Subcutaneous preadipocyte (primary cell): ENCODE measurements at places on chromosomes 4 and X. TPM values are rescaled to one million over a fixed set of nuclear protein-coding genes. Genes with fewer than 3 reads are reported as not detected.

Gene CHRDL1
- 1.4 and 7.3 TPM in 2 replicates for total RNA-seq

Gene ASB12
- not detected in 2 replicates for total RNA-seq

Gene TCP11X2
- total RNA-seq, result not detected in 2 replicates

Gene SH3D19
- total RNA-seq, result 69.6 and 86.0 TPM in 2 replicates

Gene RPGR
- total RNA-seq, result 9.4 and 17.3 TPM in 2 replicates

Gene FAM9B
- not detected in 2 replicates for total RNA-seq

Gene MAGEA2B
- total RNA-seq, result not detected in 2 replicates

Gene MTNR1A
- total RNA-seq, result under 0.01 TPM in 1 of 2 replicates, not detected in the other

Gene PABPC1L2B
- total RNA-seq, result not detected in 2 replicates

Gene KLHL34
- total RNA-seq, result not detected in 2 replicates

Gene CENPVL1
- under 0.01 TPM in 1 of 2 replicates, not detected in the other for total RNA-seq

Gene ABCB7
- total RNA-seq, result 22.4 and 24.8 TPM in 2 replicates

Gene SMIM10L2A
- total RNA-seq, result under 0.01 TPM in 2 replicates

Gene FRAS1
- 18.4 and 28.3 TPM in 2 replicates for total RNA-seq

Gene GAGE2A
- total RNA-seq, result not detected in 2 replicates

Gene GRPR
- 0.20 TPM in 1 of 2 replicates, not detected in the other for total RNA-seq

Gene INTU
- 3.3 and 4.3 TPM in 2 replicates for total RNA-seq

Gene KIAA1210
- not detected in 2 replicates for total RNA-seq

Gene H2BW2
- total RNA-seq, result not detected in 2 replicates

Gene TEC
- 1.5 and 1.6 TPM in 2 replicates for total RNA-seq

Gene CXCL5
- 20.2 and 131 TPM in 2 replicates for total RNA-seq

Gene TDO2
- total RNA-seq, result under 0.01 TPM in 1 of 2 replicates, not detected in the other

Gene ZNF157
- not detected in 2 replicates for total RNA-seq

Gene DCK
- 12.1 and 17.6 TPM in 2 replicates for total RNA-seq

Gene KLHL13
- total RNA-seq, result 2.9 and 3.3 TPM in 2 replicates

Gene DUSP9
- total RNA-seq, result under 0.01 TPM in 1 of 2 replicates, not detected in the other

Gene FAM47A
- not detected in 2 replicates for total RNA-seq

Gene JCHAIN
- total RNA-seq, result not detected in 2 replicates

Gene SPATA4
- total RNA-seq, result 0.20 TPM in 1 of 2 replicates, not detected in the other

Gene AVPR2
- total RNA-seq, result not detected in 2 replicates

Gene SUPT20HL1
- total RNA-seq, result not detected in 2 replicates

Gene GAGE12H
- not detected in 2 replicates for total RNA-seq

Gene ADGRG2
- 11.9 and 14.0 TPM in 2 replicates for total RNA-seq

Gene XPNPEP2
- total RNA-seq, result 0.59 and 7.0 TPM in 2 replicates

Gene FAM241A
- 4.8 and 6.6 TPM in 2 replicates for total RNA-seq

Gene CLRN2
- not detected in 2 replicates for total RNA-seq

Gene GRIA3
- total RNA-seq, result 1.4 and 2.6 TPM in 2 replicates

Gene BMP3
- under 0.01 TPM in 1 of 2 replicates, not detected in the other for total RNA-seq

Gene CXCL11
- not detected in 2 replicates for total RNA-seq

Gene PWWP3B
- total RNA-seq, result not detected in 2 replicates

Gene VEGFD
- total RNA-seq, result 0.78 and 1.1 TPM in 2 replicates

Gene FAM149A
- total RNA-seq, result 5.1 and 7.7 TPM in 2 replicates

Gene MFSD8
- total RNA-seq, result 12.9 and 21.7 TPM in 2 replicates

Gene GAGE12E
- total RNA-seq, result not detected in 2 replicates

Gene SPIN2B
- 9.6 and 10.3 TPM in 2 replicates for total RNA-seq

Gene TEX13B
- total RNA-seq, result not detected in 2 replicates

Gene CLNK
- total RNA-seq, result not detected in 2 replicates

Gene SPACA5
- not detected in 2 replicates for total RNA-seq

Gene F9
- under 0.01 TPM in 1 of 2 replicates, not detected in the other for total RNA-seq

Gene SHOX
- total RNA-seq, result not detected in 2 replicates

Gene MAOB
- total RNA-seq, result under 0.01 TPM in 2 replicates

Gene MBNL3
- total RNA-seq, result 6.3 and 8.5 TPM in 2 replicates

Gene NAA11
- total RNA-seq, result not detected in 2 replicates

Gene FGA
- not detected in 2 replicates for total RNA-seq

Gene SETD7
- total RNA-seq, result 76.1 and 82.7 TPM in 2 replicates

Gene SPOCK3
- total RNA-seq, result not detected in 2 replicates

Gene ADH1B
- 17.2 and 497 TPM in 2 replicates for total RNA-seq
